Stimulated activated CD4-positive, alpha-beta T cell treated with anti-CD3 and anti-CD28 coated beads, Interleukin-1b, Interleukin-23, amount 100 ng/mL, for 1 hour (primary cell): ENCODE measurements at places on chromosomes 3 and 15.

- DNase-seq, result peak; percentile 82
These were observed at the start of gene UQCRC1 for GRCh38 chr3:48609088-48610005. UQCRC1 (minus strand) TSS chr3:48609646; CDS start chr3:48609620, 26 bp downstream.

GRCh38 chr3:129908417-129908816 lies 14.9 kb upstream of the TMCC1 start:
- no peak for DNase-seq

- peak; percentile 63 for DNase-seq
These were observed 639 bp downstream of the FOXP1 start for GRCh38 chr3:71582612-71583565.

- no peak for DNase-seq
These were observed 258.0 kb upstream of the RARB start for GRCh38 chr3:25170021-25170420.
